Activated CD4-positive, alpha-beta T cell treated with anti-CD3 and anti-CD28 coated beads for 36 hours (primary cell): ENCODE measurements at places on chromosomes 1 and 21. TPM values are rescaled to one million over a fixed set of nuclear protein-coding genes. Genes with fewer than 3 reads are reported as not detected.

DNA sequence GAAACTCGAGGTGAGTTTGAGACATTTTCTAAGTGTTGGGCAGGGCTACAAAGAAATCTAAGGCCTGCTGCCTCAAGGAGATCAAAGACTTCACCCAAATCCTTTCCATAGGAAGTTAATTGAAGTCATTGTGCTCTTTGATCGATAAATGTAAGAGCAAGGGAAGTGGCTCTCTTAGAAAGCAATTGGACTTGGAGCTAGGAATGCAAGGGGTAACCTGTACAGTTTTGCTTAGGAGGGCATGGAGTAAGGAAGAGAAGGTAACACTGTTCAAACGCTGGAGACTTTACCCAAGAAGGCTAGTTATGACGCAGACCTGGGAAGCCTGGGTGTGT is 418.0 kb upstream of the PROX1 start:
- H3K27me3 ChIP-seq: peaks cover 9% of the 10 kb centered on the region
- H3K27ac ChIP-seq: no peak overlapping the region
- DNase-seq: no peak
- no peak overlapping the region for H3K4me3 ChIP-seq

GRCh38 chr1:190908691-190909090 is 431.0 kb upstream of the BRINP3 start:
- DNase-seq: no peak
- H3K27ac ChIP-seq: no peak overlapping the region
- H3K27me3 ChIP-seq: no peaks in the 10 kb centered on the region

DNA sequence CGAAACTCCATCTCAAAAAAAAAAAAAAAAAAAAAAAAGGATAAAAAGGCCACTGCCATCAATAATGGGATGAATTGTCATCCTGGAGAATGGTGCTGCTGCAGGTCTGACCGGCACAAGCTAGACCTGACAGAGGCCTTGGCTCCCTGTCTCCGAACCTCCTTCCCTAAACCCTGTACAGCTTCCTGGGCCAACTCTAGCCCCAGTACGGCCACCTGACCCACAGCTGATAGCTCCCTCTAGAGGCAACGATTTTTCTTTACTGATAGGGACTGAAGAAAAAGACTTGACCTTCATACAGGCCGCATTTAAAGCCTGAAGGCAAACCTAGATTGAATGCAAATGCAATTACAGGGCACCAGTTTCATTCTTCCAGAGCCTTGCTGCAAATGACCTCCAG is 30.7 kb downstream of the NOL9 start:
- H3K27ac ChIP-seq: no peak overlapping the region
- no peaks in the 10 kb centered on the region for H3K27me3 ChIP-seq
- peaks cover 21% of the 10 kb centered on the region for H3K36me3 ChIP-seq
- no peak overlapping the region for H3K4me3 ChIP-seq
- no peak for DNase-seq

DNA sequence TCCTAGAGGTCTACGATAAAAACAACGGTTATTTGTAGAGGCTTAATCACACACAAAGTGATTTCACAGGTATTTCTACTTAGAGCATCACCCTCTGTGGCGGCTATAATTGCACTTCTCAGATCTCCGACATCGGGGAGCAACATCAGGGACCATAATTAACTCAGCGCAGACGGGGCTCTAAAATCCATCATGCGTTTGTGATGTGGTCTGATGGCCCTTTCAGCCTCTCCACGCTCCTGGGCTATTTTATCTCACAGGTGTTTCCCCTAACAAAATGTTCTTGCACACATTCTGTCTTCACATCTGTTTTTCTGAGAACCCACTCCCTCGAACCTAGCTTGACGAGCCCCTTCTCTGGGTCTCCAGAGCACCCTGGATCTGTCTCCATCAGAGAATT is 146.3 kb upstream of the DUSP10 start:
- H3K4me3 ChIP-seq: no peak overlapping the region
- peaks cover 3% of the 10 kb centered on the region for H3K4me1 ChIP-seq
- H3K27ac ChIP-seq: no peak overlapping the region
- peaks cover 13% of the 10 kb centered on the region for H3K27me3 ChIP-seq

Gene ERG
- total RNA-seq: not detected

Gene PRR9
- not detected for total RNA-seq
